ENCODE measurements at places on chromosomes 3 and 15.

GRCh38 chr15:74799255-74799855 lies 13.3 kb upstream of the LMAN1L start:
- DNase-seq: no peak

GRCh38 chr3:58670506-58671135 lies 4.0 kb upstream of the FAM3D start:
- no peak for DNase-seq

DNA sequence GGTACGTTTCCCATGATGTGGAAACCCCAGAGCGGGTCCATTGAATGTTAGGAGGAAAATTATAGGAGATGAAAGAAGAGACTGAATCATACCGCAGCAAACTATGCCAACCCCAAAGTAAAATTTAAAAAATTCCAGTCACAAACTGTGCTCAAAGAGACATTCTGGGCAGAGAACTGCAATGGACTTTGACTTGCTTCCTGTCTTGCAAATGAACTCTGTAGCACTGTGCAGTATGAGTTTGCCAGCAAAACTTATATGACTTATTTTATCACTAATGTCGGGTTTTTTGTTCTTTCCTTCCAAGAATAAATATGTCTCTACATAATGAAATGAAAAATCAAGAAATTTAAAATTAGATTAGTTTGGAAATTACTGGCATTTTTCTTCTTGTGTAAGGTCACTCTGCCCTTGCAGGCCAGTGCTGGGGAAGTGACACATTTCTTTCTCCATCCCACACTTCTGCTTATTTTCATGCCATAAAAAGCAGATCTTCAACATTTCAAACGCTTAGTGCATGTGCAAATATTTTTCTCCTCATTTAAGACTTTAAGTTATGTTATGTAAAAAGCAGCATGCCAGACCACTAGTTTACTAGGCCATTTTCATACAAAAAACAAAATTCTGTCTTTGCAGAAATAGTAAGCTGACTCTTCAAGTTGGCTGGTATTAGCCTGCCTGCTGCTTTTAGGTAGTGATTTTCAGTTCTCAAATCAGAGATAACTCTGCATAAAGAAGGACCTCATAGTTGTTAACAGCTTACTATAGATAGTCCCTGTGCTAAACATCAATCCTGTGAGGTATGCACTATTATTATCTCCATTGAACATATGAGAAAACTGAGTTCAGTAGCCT lies 32.2 kb upstream of the SSR3 start:
- no peak for DNase-seq

DNA sequence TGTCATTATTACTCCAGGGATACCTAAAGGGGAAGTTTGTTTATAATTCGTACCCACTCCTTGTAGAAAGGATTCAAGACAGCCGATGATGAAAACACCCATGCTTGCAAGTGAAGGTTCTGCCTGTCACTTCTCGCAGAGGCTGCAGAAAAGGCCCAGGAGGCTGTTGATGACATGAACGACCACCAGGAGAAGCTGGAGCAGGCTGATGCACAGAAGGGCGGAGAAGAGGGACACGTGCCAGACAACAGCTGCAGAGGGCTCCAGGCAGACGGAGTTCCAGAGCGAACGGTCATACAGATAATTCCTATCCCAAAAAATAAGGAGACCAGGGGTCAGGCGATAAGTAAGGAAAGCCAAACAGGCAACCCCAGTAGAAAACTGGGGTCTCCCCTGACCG lies 5.7 kb upstream of the DYNLT2B start:
- no peak for DNase-seq

DNA sequence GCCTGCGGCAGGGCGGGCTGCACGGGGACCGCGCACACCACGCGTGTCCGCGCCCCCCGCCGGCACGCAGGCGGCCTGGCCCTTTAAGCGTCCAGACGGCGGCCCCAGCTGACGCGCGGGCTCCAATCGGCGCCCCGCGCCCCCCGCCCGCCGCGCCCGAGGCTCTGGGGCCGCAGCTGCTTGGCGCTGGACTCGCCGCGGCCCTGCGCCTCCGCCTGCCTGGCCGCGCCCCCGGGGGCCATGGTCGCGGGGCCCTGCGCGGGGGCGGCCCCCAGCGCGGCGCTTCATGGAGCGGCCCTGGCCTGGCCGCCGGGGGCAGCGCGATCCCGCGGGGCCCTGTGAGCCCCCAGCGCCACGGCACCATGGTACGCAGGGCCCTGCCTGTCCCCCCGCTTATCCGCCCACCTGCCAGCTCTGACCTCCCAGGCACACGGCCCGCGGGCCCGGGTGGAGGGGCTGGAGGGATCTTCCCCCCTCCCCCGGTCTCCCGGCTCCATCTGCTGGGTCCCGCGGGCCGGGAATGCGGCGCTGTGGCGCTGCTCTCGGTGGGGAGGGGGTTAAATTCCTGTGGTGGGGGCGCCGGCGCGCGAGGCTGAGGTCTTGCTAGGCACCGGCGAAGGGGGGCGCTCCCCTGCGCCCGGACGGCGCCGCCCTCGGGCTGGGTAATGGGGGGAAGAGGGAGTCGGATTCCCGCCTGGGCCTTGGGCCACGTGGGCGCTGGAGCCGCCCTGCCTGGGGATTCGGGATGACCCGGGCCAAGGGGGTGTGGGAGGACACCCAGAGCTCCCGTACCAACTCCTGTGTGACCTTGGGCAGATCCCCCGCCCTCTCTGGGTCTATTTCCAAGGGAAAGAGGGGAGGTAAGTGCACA lies 1.1 kb downstream of the ZBTB47 start:
- no peak for DNase-seq

DNA sequence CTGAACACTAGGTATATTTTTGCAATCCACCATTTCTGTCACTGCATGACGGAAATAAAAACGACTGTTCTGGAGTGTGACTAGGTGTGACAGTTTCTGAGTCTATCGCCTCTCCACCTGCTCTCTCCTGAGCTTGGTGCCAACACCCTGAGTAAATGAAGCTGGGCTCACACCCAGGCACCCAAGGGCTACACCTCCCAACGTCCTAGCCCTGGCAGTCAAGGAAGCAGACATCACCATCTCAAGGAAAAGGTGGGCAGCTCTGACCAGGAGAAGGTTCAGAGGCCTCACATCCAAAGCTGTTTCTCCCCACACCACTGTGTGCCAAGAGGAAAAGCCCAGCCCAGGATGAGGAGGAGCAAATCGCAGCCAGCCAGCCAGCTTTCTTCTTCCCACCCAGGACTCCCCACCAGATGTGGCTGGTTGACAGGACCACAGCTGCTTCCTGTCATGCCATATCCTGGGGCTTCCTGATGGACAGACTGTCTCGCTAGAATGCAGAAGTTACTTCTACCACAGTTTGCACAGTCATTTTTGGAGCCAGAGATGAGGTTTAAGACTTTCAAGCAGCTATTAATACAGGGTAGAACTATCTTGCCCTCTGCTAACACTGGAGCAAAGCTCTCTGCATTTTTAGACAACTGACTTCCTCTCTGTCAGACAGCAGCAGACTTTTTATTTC lies 3.3 kb downstream of the SCAMP2 start:
- DNase-seq: no peak
